ENCODE measurements at places on chromosomes 6 and 20.

DNA sequence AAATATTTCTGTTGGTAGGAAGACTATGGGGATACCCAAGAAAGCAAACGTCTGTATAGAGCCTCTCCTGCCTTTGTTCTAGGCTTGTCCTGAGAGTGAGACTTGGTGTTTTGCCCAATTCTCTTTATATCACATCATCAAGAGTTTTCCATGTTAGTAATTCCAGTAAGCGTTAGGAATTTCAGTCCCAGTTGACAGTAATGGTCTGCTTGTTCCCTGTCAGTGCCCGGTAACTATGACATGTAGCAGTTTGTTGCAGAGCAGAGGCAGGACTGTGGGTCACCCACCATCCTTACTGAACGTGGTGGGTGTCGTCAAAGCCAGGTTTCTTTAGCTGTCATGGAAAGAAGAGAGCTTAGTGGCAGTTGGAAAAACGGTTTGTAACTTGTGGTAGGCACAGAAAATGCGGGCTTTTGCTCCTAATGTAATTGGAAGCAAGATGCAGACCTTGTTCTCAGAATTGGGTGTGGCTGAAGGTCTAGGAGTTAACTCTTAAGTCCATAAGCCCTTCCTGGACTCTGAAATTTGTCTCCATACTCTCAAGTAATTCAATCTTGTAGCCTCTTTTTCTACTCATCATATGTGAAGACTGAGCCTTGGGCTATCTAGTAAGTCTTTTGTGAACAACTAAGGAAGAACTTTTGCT, 188.8 kb downstream of the TMEM242 start:
- DNase-seq = no peak

DNA sequence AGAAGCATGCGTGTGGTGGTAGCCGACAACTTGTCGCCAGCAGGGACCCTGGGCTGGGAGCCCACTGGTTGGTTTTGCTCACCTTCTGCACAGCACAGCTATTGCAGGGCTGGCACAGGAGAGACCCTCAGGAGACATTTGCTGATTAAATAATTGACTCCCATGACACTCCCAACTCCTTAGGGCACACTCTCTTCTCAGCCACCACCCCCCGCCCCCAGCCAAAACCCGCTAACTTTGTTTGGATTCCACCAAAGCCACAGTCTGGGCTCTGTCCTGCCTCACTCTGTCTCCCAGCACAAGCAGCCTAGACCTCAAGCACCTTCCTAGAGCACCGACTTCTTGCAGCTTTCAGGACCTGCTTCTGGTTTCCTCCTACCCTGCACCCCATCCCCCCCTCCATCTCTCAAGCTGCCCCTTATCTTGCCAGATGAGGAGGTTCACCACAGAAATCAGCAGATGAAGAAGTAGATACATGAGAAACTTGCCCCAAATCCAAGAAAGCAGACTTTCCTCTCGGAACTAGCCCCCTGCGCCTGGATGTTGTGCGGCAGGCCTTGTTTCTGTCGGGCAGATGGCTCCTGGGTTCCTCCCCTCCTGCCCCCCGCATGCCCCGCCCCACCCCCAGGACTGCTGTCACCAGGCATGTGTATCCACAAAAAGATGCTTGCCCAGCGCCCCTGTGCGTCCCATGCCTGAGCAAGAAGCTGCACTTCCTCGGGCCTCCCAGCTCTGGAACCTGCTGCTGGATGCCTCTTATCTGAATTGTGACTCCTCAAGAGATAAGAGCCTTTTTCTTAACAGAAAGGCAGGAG, 35.0 kb upstream of the CD93 start:
- DNase-seq = no peak

DNA sequence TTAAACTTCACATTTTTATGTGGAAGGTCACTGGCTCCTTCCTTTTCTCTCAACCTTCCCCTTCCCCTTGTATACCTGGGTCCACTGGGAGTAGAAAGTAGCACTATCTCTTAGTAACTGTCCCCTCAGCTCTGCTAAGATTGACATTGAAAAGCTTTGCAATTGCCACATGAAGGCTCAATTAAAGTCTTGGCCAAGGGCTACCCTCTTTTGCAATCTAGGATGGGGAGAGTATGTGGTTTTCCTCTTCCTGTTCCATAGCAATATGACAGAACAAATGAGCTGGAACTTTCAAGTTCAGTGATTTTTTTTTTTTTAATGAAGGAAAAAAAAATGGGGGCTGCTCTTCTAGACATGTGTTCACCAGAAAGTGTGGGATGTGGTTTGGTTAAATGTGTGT, 37.1 kb downstream of the PROKR2 start:
- no peak for DNase-seq

DNA sequence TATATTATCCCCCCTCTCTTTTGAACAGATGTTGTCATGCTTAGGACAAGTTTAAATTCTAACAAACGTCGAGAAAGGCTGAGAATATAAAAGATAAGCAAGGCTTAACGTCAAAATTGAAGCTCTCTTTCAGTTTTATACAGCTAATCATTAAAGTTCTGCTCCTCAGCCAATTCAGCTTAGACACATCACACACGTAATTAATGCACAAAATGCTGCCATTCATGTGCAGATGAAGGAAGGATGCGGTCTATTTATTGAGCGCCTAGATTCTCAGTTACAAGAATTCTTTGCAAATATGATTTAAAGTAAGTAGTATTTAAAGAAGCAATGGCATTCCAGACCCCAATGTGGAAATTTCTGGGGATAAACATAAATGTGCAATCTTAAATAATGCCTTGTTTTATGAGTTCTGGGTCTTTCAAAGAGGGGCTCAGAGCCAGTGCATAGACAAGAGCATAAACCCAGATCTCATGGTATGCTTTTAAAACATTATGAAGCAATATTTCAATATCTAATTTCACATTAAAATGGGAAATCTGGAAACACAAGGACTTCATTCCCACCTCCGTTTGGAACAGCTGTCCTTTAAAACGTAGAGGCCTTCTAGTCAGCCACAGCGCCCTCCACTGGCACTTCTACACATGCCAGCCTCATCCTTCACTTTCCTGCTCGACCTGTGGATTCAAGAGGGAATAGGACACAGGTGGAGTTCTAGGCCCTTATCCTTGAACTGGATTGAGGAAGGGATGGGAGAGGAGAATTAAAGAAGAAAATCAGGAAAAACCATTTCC, 85.8 kb downstream of the LYRM4 start:
- no peak for DNase-seq

DNA sequence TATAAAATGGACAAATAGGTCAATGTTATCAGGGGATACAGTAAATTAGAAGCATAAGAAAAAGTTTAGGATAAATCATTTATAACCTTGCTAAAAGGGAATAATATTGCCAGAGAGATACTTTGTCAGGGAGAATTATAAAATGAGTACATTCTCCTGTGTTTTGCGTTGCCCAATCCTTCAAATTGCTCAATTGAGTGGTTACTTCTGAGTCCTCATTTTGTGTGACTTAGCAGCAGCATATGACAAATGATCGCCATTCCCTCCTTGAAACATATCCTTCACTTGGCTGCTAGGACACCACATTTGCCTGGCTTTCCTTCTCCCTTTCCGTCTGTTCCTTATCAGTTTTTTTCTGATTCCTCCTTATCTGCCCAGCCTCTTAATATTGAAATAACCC, 106.7 kb upstream of the FLRT3 start:
- no peak for DNase-seq

GRCh38 chr20:50431066-50431450, 79.1 kb upstream of the PTPN1 start:
- DNase-seq = no peak

All from hippocampal formation (tissue), 2 donors.